Activated CD4-positive, alpha-beta T cell treated with anti-CD3 and anti-CD28 coated beads for 1 hour (primary cell): ENCODE measurements at places on chromosomes 12 and 14.

- no peak for DNase-seq
Measured at GRCh38 chr12:117098361-117099217, 627 bp downstream of the TESC start.

DNA sequence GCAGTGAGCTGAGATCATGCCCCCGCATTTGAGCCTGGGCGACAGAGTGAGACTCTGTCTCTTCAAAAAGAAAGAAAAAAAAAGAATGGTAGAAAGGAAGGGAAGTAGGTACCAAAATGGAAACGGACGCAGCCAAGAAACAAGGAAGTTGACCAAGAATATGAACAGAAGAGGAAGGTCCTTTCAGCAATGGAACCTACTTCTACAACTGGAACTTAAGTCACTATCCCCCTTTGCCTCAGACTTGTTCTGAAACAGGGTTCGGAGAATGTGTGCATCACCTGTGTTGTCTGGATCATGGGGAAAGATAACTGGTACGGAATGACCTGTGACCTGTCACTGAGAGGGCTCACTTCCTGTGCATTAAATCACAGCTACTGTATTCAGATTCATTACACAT is 43.9 kb upstream of the RNASE1 start:
- DNase-seq, result no peak

DNA sequence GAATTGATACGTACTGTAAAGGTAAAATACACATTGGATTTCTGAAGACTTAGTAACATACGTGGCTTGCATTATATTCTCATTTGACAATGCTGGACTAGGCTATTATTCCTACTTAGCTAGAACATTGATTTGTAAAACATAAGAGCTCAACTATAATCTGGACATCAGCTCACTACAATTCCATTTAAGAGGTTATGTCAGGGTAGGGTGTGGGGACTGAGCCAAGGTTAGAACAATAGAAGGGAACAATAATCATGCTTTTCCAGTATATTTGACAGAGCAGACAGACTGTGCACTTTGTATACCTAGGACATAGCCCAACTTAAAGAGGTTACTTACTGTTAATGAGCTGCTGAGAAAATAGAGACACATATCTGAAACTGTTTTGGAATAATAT is 10.8 kb downstream of the ZCRB1 start:
- no peak for DNase-seq

DNA sequence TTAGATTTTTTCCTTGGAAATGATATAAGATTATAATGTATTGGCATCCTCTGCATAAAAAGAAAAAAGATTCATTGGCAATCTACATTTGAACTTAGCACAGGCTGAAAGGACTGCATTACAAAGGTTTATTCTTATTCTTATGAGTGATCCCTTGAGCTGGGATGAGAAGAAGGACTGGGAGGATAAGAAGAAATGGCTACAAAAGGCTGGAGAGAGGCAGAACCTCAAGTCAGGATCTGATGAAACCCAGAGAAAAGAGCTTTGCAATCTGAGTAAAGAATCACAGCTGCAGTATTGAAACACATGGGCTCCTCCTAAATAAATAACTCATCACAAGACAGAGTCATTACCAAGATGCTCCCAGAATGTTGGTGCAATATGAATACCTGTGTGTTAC is 1635.4 kb upstream of the FLRT2 start:
- DNase-seq, result no peak

DNA sequence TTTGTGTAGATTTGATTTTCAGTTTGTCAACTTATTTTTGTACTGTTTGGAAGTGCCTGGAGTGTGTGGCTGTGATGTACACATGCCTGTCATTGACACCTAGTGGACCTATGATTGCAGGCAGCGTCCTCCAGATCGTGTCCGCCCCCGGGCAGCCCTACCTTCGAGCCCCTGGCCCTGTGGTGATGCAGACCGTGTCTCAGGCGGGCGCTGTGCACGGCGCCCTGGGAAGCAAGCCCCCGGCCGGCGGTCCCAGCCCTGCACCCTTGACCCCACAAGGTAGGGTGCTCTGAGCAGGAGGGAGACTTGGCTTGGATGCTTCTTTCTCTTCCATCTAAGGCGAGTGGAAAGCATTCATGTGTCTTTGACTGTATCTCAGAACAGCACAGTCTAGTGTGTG is 75.8 kb downstream of the EP400 start:
- no peak for DNase-seq
